ENCODE measurements at places on chromosomes 2 and 18.

GRCh38 chr2:101787097-101787496 lies 89.6 kb downstream of the MAP4K4 start:
- no peak for DNase-seq

- no peak for DNase-seq
These were observed 195.8 kb downstream of the CYP26B1 start for GRCh38 chr2:71951718-71952404.

DNA sequence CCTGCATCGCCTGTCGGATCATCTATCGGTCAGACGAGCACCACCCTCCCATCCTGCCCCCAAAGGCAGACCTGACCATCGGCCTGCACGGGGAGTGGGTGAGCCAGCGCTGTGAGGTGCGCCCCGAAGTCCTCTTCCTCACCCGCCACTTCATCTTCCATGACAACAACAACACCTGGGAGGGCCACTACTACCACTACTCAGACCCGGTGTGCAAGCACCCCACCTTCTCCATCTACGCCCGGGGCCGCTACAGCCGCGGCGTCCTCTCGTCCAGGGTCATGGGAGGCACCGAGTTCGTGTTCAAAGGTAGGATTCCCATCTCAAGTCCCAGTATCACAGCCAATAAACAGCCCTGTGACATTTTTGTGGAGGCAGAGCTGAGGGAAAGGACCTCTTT lies 31.0 kb downstream of the APCDD1 start:
- no peak for DNase-seq

GRCh38 chr18:49685231-49685942 lies 123.5 kb downstream of the LIPG start:
- no peak for DNase-seq

DNA sequence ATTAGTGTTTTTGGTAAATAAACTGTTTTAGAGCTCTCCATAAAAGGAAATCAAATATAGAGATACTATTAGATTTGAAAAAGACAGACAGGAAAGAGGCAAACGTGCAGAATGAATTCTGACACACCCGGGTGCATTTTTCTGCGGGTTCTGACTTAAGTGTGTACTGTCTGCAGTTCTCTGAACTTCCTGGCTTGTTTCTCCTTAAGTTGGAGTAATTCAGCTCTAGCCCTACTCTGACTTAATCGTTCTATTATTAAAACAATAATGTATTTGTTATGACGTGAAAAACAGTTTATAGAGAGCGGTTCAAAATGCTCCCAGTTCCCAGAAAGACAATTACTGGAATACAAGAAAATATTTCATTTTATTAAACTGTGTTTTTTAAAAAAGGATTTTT lies 305.9 kb downstream of the ARHGAP15 start:
- no peak for DNase-seq

DNA sequence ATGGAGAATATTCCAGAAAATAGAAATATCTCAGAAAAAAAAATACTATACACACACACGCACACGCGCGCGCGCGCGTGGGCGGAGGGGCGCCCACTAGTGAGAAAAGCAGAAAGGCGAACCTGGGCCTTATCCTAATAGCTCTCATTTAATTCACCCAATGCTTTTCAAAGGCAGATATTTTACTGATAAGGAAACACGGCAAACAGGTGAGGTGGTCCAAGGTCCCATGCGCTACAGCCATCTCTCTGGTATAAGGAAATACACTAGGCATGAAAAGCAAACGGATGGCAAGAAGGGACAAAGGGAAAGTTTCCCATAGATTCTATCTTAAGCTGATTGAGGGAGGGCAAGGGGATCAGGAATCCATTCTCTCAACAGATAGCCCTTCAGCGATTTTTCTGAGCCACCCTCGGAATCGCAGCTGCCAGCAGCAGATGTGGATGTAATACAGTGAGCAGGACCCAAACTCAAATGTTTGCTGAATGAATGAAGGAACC lies 136.7 kb downstream of the TMEM247 start:
- peak; percentile 3 for DNase-seq

GRCh38 chr2:158973116-158973956 lies 4.9 kb downstream of the TANC1 start:
- DNase-seq = no peak

- no peak for DNase-seq
These were observed 716.4 kb upstream of the ZNF804A start for GRCh38 chr2:183881978-183882377.

GRCh38 chr2:218400930-218401881 lies 1.5 kb downstream of the CTDSP1 start:
- DNase-seq = no peak

- DNase-seq = no peak
These were observed 9.6 kb upstream of the ITPRIPL1 start for GRCh38 chr2:96315400-96316071.

- DNase-seq = no peak
These were observed 69.7 kb upstream of the ALK start for GRCh38 chr2:29991086-29991485.

DNA sequence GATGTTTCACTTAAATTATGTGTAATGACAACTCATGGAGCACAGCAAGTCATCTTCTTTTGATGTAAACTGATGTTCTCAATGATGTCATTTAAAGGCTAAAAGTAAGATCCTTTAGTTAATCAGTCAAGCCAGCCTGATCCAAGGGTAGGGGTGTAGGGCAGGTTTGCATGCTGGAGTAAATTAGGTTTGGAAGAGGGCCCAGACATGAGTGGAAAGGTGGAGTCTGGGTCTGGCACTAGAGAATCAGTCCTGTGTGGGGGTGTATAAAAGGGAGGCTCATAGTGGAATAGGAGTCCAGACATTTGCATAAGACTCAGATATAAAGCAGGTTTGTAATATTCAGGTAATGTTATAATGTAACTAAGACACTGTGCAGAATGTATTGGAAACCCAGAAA lies 88.8 kb upstream of the NYAP2 start:
- DNase-seq = no peak

DNA sequence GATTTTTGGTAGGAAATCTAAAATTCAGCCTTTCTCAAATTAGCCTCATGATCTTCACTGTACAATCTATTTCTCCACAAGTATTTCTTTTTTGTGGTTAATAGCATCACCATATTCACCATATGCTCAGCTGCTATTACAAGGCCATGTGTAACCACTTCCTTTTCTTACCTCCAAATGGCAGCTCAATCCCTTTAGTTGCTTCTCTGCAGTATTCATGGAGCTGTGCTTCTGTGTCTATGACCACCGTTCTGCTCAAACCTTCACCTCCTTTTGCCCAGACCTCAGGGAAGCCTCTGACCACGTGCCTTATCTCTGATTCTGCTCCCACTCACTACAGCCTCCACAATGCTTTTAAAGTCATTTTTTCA lies 126.7 kb upstream of the TMEM200C start:
- no peak for DNase-seq

GRCh38 chr2:124426122-124426521 lies 401.0 kb downstream of the CNTNAP5 start:
- no peak for DNase-seq

GRCh38 chr18:6505498-6505875 lies 90.8 kb upstream of the L3MBTL4 start:
- no peak for DNase-seq

GRCh38 chr2:148640767-148641166 lies 3.8 kb upstream of the EPC2 start:
- DNase-seq = no peak

All from T-helper 9 cell (primary cell).